Activated CD8-positive, alpha-beta memory T cell treated with anti-CD3 and anti-CD28 coated beads for 1 hour (primary cell): ENCODE measurements at places on chromosomes 7 and 10.

GRCh38 chr10:31749981-31750840, 178.4 kb downstream of the ARHGAP12 start:
- no peak for DNase-seq

DNA sequence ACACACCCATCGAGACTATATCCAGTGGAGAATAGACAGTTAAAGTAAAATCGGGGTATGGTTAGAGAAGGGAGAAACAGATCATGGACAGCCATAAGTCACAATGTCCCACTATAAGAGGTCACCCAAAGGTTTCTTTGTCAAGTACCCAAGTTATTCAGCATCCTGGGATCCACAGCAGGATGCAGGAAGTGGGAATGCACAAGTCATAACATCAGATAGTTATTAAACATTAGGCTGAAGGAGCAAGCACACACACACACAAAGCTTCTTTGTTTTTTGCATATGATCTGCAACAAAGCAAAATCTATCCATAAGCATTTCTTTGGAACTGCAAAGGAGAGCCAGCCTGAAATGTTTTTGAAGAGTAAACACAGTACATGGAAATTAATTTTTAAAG, 111.6 kb downstream of the NOC3L start:
- no peak for DNase-seq

DNA sequence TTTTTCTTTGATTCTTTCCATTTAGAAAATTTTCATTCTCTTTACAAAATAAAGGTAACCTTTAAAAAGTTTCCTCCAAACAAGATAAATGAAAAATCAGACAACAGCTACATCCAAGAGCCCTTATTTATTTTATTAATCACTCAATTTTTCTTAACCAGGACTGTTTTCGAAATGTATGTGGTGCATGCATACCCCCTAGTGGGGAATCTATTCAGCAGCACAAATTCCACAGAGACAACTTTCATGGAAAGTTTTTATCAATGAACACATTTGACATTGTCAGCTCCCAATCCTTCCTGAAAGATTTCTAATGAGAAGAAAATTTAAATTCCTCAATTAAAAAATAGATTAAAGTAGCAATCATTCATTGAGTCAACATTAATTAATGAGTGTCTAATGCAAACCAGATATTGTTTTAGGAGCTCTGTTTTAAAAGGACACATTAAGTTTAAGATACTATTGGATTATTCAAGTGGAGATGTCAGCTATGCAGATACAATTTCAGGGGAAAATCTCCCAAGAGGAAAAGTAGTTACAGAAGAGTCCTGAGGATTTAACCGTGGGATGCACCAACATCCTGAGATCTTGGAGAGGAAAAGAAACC, 5.2 kb upstream of the HTR7 start:
- no peak for DNase-seq

DNA sequence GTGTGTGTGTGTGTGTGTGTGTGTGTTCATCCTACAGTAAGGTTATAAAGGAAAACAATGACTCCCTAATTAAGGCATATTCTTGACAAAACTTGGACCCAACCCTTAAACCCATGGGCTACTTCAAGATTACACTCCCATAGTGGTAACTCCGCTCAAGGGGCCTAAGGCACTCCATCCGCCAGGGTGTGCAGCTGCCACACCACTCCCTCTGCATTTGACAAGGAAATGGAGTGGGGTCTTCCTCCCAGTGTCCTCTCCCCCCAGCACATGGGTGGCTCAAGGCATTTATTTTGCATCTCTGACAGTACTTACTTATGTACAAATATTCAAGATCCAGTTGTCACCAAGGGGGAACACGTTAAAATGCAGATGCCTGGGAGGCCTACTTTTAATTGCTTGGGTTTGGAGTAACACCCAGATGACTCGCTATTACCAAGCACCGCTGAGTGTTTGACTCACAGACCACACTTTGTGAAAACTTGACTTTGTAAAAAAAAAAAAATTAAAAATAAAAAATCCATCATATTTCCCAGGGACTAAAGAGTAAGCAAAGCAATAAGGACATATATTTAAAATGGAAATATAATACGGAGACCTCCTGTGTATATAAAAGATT, 53.0 kb upstream of the AGR3 start:
- DNase-seq: no peak

- DNase-seq: no peak
Observed at GRCh38 chr10:131043039-131043691, 268.4 kb downstream of the TCERG1L start.

- DNase-seq: peak; percentile 20
Observed at GRCh38 chr7:26199301-26200037, 1.1 kb downstream of the HNRNPA2B1 start.

GRCh38 chr7:106772655-106773108, 92.4 kb upstream of the PIK3CG start:
- no peak for DNase-seq

DNA sequence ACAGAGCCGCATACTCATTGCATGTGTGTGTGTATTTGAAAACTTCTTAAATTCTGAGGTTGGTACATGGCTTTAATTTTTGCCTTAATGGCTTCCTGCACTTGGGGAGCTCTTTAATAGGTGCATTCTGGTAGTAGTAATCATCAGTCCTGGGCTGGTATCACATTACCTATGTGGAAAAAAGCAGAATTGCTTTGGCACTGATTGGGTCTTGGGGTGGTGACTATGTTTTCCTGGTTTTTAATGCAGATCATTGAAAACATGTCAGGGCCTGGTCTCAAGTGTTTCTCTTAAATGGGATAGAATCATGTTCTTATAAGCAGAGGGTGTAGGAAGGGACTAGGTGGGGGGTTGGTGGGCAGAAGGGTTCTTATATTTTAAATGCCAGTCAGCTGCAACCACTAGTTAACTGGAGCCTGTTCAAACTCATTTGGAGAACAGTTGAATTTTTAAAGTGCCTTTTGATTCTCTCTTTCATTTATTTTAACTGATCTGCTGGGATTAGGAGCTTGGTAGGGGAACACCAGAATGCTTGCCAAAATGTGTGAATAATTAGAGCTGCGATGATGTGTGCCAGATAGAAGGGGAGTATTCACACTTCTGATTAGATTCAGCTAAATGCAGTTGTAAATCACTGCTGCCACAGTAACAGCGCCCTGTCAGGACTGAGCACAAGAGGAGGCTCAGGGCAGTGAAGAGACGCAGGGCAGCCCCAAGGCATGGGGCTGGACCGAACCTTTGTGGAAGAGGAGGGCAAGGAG, 633.5 kb upstream of the GALNT17 start:
- no peak for DNase-seq

- DNase-seq: no peak
Observed at GRCh38 chr10:33542752-33543505, 208.5 kb upstream of the NRP1 start.

DNA sequence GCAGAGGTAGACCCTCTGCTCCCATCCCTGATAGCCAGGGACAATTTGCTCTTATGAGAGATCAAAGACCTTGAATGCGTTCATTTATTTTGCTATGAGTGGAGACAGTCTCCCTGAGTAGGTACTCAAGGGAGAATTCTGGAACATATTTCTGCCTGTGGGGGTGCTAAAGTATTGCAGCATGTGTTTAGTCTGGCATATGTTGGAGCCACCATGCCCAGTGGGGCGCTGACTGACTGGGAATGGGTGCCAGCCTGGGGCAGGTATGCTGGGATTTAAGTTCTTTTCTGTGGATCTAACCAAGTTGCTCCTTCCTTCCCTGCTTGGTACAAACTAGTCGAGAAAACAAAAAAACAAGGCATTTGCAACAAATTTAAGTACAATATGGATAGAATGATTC, 99.1 kb downstream of the JCAD start:
- DNase-seq: no peak

DNA sequence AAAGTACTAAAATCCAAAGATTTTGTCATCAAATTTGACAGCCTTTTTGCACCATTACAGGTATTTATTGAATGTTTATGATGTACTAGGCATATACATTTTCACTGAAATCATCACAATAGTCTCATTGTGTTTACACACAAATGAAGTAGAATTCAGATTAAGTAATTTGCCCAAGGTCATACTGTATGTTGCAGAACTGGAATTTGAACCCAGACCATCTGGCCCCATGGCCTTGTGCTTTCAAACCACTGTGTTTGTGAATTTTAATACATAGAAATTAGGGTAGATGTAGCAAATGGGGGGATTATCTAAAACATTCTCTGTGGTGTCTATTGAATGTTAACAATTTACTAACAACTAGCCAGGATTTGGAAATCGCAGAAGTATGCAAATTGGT, 94.8 kb downstream of the POLL start:
- no peak for DNase-seq

GRCh38 chr7:47941136-47941844, 7.0 kb downstream of the PKD1L1 start:
- no peak for DNase-seq

GRCh38 chr7:84137812-84138211, 56.8 kb downstream of the SEMA3A start:
- no peak for DNase-seq

DNA sequence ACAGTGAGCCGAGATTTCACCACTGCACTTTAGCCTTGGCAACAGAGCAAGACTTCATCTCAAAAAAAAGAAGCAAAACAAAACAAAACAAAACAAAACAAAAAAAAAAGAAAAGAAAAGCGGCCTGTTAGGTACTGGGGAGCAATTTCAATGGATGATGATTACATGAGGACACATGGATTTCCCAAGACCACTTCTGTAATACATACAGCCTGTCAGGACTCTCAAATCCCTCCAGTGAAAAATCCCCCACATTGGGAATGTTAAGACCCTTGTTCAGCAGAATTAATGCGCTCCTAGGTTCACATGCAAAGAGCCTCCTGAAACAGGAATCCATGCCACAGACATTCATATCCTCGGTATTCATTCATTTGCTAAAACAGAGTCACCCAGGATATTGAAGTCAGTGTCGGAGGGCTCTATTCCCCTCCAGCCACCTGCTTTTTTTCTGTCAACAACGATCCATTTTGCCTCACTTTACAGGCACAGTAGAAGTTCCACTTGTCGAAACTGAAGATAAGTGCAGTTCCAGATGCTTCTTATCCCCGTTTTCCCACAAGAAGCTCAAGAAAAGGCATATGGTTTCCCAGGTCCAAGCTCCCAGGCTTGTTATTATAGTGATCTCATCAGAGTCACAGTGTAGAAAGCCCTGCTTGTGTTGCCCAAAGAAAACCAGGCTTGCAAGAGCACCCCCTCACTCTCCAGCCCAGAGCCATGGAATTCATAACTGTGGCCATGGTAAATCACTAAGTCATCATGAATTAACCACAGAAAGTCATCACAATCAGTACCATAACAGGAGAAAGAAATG, 20.2 kb downstream of the SLC16A12 start:
- DNase-seq: no peak

DNA sequence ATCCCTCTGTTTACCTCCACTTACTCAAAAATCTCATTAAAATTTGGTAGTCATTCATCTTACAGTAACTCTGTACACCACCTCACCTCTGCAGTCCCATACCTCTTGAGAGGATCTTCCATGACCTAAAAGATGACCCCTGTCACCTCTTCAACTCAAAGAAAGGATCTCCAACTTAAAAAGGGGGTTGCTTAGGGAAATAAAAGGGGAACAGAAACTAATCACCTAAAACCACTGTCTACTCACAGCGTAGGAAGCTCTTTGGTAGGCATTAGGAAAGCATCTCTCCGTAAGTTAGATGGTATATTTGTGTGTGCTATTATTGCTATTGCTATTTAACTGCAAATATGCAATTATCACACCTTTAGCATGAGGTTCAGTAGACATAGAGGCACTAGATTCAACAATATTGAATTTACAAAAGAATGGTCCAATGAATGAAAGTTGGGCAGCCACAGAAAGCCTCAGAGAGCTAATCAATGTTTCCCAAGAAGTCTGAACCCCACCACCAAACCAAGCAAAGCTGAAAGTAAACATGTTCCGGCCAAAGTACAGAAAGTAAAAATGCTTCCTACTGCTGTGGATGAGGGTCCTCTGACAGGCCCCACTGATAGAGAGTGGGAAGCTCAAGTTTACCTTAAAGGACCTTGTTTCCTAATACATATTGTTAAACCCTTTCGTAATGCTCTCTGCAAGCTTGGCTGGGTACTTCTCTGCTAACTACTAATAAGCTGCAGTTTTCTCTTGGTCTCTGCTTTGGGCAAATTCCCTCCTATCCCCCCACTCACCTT, 105.8 kb downstream of the GRM8 start:
- DNase-seq: no peak

- no peak for DNase-seq
Observed at GRCh38 chr7:55244006-55244745, 121.0 kb upstream of the LANCL2 start.

DNA sequence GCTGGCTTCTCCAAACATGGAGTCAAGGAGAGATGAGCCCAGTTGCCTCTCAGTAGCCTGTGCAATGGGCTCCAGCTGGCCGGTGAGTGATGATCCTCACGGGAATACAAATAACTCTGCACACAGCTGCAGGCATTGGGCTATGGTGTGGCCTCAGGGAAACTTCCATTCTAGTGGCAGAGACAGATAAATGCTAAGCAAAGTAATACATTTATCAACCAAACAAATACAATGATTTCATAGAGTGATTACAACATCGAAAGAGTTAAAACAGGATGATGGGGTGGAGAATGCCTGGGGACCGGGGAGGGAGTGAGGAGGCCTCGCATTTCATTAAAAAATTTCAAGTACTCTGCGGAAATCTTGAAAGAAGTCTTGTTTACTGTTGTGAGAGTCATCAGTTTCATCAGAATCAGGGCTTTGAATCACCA, 15.0 kb upstream of the AKR1B1 start:
- DNase-seq: no peak

GRCh38 chr7:117937049-117937752, 64.0 kb upstream of the CTTNBP2 start:
- DNase-seq: no peak

DNA sequence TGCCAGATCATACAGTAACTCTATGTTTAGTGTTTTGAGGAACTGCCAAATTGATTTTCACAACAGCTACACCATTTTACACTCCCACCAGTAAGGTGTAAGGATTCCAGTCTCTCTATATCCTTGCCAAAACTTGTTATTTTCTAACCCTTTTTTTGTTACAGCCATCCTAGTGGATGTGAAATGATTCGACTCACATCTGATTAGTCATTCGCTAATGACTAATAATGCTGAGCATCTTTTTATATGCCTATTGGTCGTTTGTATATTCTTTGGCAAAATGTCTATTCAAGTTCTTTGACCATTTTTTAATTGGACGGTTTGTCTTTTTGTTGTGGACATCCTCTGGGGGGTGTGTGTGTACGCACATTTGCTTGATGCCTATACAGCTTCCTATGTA, 142.8 kb downstream of the DGKB start:
- no peak for DNase-seq

DNA sequence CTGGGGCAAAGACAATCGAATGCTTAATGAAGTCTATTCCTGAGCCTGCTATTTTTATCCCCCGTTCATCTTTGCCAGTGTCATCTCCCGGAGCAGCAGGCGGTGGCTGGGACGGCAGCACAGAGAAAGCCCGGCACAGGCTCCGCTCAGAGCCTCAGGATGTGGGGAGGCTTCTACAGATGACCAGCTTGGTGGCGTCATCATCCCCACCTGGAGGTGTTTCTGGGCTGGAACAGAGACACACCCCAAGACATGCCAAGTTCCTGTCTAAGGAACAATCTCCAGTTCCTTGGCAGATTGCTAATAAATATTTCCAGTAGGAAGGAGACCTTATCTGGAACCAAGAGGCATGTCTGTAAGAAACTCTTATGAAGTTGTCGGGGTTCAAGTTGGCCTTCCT, 552.4 kb upstream of the MGMT start:
- no peak for DNase-seq
